Aorta (tissue), 5 donors: ENCODE measurements at places on chromosomes 3 and 15.

DNA sequence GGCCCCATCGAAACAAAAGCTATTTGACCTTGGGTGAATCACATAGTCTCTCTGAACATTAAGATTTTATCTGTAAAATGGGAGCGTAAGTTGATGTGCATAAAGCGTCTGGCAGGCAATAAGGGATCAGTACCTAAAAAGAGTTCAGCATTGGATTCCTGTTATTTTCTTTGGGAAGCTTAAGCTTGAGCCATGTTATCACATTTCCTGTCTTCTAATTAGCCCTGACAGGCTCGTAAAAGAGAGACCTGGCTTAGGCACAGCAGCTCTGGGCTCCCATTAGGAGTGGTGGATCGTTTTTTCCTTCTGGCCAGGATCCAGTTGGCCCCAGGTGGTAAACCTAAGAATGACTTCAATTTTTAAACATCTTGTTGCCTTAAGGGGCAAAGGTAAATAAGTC is 26.0 kb upstream of the CA12 start:
- DNase-seq, result no peak

DNA sequence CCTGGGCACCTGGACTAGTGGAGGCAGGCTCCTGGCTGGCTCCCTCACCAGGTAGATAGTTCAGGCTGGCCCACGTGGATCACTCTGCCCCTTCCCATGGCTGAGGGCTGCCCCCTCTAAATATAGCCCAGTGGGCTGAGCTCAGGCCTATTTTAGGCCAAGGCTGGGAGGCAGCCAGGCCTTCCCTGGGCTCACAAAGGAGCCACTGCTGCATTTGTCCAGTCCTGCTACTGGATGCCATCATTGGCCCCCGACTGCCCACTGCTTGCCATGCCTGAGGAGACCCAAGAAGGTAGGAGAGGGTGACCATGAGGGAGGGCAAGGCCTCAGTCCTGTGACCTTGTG is at the start of gene LSMEM2:
TSS of gene LSMEM2 (plus strand) at position 208 of the 345 bp plus-strand sequence. CDS start at position 235, 27 bp downstream.
- peak; percentile 53 for DNase-seq

GRCh38 chr3:64651741-64652241 is 36.0 kb downstream of the ADAMTS9 start:
- DNase-seq, result no peak

GRCh38 chr3:109460961-109461360 is 123.6 kb upstream of the DPPA4 start:
- DNase-seq, result no peak

DNA sequence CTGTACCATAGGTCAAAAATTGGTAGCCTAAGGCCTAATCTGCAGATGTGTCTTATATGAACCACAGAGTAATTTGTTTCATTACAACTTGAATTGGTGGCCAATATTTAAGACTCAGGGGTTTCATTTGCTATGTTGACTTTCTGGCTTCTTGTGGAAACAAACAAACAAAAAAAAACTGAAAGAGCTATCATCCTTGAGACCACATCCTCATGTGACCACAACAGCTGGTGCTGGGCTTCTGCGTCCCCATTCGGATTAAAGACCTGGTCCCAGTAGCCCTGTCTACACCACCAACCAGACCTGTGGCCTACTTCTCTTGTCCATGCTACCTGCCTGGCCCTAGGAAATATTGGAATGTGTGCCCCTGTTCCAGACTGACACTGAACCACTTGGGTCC is 61.7 kb downstream of the STRIT1 start:
- no peak for DNase-seq

- no peak for DNase-seq
Measured at GRCh38 chr3:156553705-156554356, 1.1 kb downstream of the SSR3 start.

DNA sequence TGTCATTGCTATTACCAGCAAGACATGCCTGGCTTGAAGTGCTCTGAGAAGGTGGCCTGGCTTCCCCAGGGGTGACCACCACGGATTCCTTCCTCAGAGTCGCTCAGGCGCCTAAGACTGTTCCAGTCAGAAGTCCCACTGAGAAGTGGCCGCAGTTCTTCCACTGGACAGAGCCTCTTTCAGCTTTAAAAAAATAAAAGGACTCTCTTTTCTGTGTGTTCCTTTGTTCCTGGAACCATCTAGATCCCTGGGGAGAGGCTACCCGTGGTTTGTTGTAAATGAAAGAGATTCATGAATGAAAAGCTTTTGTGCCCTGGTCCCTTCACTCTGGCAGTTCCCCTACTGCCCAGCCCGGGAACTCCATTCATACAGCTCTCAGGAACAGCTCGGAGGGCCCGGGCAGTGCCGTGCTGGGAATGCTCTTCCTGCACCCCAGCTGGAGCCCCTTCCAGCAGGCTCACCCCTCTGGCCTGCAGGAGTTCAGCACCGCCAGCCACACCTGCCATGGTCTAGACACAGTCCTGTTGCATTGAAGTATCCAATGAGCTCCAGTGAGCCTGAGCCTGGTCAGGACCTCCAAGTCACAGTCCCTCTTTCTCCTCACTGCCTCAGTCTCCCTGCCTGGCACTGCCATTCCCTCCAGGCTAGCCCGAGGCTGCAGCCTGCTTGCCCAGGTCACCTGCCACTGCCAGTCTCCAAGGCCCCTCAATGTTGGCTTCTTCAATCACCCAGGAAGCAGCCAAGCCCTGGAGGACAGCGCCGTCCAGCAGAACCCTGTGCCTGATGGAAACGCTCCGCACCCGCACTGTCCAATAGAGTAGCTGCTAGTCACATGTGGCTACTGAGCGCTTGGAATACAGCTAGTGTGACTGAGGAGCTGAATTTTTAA is 75.4 kb downstream of the XXYLT1 start:
- no peak for DNase-seq

- DNase-seq, result no peak
Measured at GRCh38 chr3:121951291-121951919, 57.2 kb downstream of the SLC15A2 start.

- DNase-seq, result no peak
Measured at GRCh38 chr3:149648525-149648924, 9.3 kb downstream of the WWTR1 start.

DNA sequence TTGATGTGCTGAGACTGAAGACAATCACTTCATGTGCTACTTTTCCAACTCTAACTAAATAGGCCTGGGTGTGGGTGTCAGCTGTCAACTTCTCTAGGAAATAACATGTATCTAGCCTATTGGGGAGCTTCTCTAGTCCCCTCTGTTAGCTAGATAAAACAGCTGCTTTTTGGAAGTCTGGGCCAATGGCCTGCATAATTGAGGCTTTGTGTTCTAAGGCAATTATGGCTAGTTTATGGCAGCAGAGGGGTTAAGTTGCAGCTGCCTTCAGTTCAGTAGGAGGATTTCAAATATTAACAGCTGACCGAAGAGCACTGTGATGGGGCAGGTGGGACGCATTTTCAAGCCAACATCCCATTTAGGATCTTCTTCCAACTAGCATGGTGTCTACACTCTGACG is 6.4 kb downstream of the COL8A1 start:
- DNase-seq, result no peak

- peak; percentile 90 for DNase-seq
Measured at GRCh38 chr15:90184119-90184785, 16.9 kb upstream of the SEMA4B start.

DNA sequence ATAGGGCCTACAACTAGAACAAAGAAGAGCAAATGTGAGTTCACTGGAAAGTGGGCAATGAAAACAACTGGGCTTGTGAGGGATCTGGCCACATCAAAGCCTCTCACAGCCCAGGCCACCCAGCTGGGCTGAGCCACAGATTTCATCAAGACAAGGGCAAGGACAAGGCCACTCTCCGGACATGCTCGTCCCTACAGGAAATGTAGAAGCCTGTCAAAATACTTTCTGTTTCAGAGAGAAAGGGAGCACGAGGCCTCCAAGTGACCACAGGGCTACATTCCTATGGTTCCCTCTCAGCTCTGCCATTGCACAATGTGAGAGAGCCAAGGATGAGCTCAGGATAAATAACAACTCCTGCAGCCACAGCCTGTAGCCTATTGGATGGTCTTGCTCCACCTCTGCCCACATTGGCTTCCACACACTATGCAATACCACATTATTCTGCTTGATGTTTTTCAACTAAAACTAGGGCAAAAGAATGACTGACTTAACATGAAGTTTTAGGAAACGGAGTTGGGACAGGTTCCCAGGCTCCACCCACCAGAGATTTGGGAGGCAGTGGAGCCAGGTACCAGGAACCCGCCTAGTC is 12.1 kb downstream of the TBC1D2B start:
- DNase-seq, result no peak

GRCh38 chr3:120059081-120059864 is 35.0 kb downstream of the GSK3B start:
- DNase-seq, result no peak

- DNase-seq, result no peak
Measured at GRCh38 chr15:80109388-80109787, 43.4 kb upstream of the FAH start.

- no peak for DNase-seq
Measured at GRCh38 chr3:69817988-69818387, 78.7 kb downstream of the MITF start.

DNA sequence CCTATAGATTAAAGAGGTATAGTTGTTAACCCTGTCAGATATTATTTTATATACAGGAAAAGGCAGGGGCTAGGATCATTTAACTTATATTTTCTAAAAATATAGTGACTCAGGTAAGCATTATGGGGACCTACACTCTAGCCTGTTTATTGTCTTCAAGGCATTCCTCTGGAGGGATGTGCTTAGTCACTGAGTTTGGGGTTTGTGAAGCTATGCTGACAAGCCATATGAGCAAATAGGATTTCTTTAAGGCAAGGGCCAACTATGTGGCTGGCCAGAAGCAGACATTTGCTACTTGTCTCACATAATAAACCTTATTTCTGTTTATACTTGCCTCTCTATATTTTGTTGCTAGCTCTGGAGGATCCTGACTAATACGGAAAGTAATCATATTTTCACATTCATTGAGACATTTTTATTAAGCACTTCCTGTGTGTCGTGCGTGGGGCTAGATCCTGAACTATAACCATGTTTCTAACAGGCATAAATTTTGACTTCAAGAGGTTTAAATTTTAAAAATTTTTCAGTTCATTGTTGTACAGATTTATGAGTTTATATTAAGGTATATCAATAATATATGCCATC is 153.4 kb downstream of the OTOL1 start:
- no peak for DNase-seq

- DNase-seq, result no peak
Measured at GRCh38 chr15:66615846-66616245, 50.0 kb upstream of the LCTL start.

GRCh38 chr3:85259748-85260147 is 301.0 kb downstream of the CADM2 start:
- no peak for DNase-seq

DNA sequence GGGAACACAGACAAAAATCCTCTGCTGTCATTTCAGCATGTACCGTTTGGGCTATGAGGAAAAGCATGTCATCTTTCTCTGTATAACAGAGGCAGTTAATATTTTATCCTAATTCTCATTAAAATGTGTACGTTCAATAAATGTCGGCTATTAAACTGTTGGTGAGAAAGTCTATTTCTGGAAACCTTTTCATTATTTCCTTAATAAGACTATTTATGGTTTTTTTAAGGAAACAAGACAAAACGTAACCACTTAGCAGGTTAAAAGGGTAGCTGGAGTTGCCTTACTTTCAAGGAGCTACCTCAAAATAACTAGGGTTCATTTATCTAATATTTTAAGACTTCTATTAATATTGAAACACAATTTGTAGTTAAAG is 1.8 kb upstream of the STT3B start:
- DNase-seq, result no peak

DNA sequence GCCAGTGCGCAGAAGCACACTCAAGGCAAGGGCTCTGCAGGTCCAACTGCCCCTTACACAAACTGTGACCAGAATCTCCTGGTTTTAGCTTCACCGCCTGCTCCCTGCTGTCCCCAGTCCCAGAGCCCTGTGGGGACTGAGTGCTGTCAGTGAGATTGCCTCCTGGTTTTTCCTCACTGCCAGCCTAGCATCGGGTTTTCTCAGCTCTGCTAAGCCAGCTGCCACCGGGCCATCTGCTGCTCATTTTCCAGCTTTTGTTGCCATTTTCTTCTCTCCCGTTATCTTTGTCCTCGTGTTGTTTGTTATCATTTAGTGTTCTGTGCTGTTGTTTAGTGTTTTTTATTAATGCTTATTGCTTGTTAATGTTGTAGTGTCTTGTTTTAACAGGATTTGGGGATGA is 79.5 kb upstream of the BLM start:
- DNase-seq, result no peak

DNA sequence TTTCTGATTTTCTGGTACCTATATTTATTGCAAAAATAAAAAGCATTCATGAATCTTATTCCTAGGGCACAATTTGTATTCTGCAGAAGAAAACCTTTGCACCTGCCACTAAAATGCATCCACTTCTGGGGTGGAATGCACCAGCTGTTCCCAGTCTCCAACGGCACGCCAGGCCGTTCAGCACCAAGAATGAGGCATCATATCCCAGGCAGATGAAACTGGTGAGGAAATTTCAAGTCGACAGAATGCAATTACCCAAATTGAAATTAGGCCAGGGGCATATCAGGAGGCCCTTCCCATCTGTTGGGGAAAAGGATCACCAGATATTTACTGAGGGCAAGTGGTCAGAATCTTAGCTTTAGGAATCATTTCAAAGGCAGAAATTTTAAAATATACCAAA is 13.6 kb upstream of the RBMS3 start:
- DNase-seq, result no peak

- DNase-seq, result no peak
Measured at GRCh38 chr3:154931484-154931883, 148.6 kb upstream of the MME start.

DNA sequence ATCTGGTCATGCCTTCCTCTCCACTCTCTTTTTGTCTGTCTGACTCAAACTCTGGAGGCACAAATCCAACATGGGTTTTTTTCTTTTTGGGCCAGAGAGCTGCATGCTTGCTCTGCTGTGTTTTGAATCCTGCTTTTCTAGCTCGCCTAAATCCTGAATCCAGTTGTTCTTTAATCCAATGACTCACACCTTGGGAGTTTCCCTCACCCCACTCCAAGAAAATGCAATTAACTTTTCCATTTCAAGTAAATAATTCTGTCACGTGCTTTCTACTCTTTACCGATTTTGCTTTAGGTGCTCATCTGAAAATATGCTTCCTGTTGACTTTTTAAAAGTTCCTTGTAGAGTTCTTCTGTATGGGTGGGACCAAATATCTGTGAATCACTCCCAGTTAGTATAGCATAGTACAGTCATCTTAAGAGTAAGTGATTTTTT is 47.6 kb downstream of the SLMAP start:
- no peak for DNase-seq

- no peak for DNase-seq
Measured at GRCh38 chr3:41974223-41974622, 12.3 kb upstream of the ULK4 start.

DNA sequence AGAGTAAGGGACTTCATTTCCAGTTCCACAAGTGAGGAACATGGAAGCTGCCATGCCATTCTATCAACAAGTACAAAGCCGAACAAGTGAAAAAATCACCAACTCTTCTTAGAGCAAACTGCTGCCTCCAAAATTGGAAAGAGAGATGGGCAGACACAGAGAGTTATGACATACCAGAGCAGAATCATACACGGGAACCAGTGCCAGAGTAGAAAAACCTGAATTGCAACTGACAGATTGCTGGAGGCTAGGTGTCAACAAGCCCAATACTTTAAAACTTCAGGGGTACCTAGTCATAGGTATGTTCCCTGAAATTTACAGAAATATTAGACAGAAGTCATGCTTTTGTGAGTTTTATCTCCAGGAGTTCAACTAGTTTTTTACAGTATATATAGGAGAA is 62.0 kb downstream of the TTBK2 start:
- no peak for DNase-seq

- DNase-seq, result no peak
Measured at GRCh38 chr3:14201940-14202684, 23.5 kb downstream of the LSM3 start.

GRCh38 chr15:79673416-79674123 is 223.2 kb downstream of the MTHFS start:
- no peak for DNase-seq
